Heart left ventricle (tissue), 16 donors: ENCODE measurements at places on chromosomes 11 and 22. TPM values are rescaled to one million over a fixed set of nuclear protein-coding genes. Genes with fewer than 3 reads are reported as not detected.
A peak's percentile ranks its signal among the peaks of the same experiment; 100 is the strongest.

The FAM180B gene
- 0.26 TPM for total RNA-seq

The MYEOV gene
- not detected for total RNA-seq

The SAA2 gene
- total RNA-seq, result 0.56 TPM

The METTL15 gene
- 9.9 TPM for total RNA-seq

The EFCAB6 gene
- total RNA-seq, result 1.9 TPM

The HBG2 gene
- 0.72 TPM for total RNA-seq

The MISFA gene
- 8.9 TPM for total RNA-seq

The BRSK2 gene
- total RNA-seq, result 0.21 TPM

DNA sequence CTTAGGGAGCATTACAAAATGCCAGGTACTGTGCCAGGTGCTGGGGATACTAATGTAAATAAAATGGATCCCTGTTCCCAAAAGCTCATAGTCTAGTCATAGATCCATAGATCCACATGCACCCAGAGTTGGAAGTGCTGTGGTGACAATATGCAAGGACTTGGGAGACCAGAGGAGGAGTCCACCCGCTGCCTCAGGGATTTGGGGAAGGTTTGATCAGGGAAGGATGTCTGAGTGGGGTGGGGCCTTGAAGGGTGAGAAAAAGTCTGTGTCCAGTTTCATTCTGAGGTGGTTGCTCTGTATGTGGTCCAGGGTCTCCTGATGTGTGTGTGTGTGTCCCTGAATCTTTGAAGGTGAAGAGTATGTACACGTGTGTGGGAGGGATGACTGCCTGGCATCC lies 9.2 kb downstream of the SOX10 start:
- no peaks in the 10 kb centered on the region for H3K36me3 ChIP-seq
- DNase-seq, result no peak
- H3K4me1 ChIP-seq, result no peaks in the 10 kb centered on the region
- H3K4me3 ChIP-seq, result no peak overlapping the region
- H3K27me3 ChIP-seq, result no peaks in the 10 kb centered on the region

- H3K27me3 ChIP-seq, result no peaks in the 10 kb centered on the region
- H3K4me1 ChIP-seq, result peaks cover 7% of the 10 kb centered on the region
- no peak overlapping the region for H3K27ac ChIP-seq
- no peaks in the 10 kb centered on the region for H3K36me3 ChIP-seq
Observed at GRCh38 chr11:76752321-76753143, 30.6 kb upstream of the TSKU start.

DNA sequence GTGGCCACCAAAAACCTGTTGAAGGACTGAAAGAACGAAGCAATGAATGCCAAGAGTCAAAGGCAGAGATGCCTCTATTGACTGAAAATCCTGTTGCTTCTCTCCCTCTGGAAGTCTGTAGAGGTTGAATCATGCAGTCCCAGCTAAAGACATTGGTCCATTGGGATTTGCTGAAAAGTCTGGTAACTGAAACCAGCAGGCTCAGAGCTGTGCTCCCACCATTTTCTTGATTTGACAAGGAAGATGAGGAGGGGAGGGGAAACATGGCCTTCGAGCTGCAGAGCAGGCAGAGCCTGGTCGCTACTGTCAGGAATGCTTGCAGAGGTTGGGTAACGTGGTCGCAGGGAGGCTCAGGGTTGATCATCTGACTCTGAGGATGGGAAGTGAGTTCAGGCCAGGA lies 72.8 kb upstream of the CSNK2A3 start:
- no peak overlapping the region for H3K27ac ChIP-seq
- DNase-seq, result no peak
- H3K4me1 ChIP-seq, result peaks cover 16% of the 10 kb centered on the region
- H3K4me3 ChIP-seq, result no peak overlapping the region
- H3K27me3 ChIP-seq, result no peaks in the 10 kb centered on the region
- H3K36me3 ChIP-seq, result no peaks in the 10 kb centered on the region

DNA sequence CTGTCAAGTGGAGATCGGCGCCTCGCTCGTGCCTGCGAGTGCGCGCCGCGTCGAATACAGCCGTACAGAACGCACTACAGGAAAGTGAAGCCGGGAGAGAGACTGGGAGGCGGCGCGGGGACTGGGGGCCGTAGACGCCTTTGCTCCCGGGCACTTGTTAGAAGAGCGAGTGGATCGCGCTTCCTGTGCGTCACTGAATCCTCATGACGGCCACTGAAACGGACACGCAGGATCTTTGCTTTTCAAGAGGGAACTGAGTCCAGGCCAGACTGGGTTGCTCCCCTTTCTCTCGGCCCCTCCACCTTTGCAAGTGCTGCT lies 314 bp downstream of the RIC8A start:
- DNase-seq, result peak; percentile 48
- peaks cover 38% of the 10 kb centered on the region for H3K4me1 ChIP-seq
- peaks cover 60% of the 10 kb centered on the region for H3K36me3 ChIP-seq
- peak overlapping the region; percentile 75 for H3K4me3 ChIP-seq
- peak overlapping the region; percentile 97 for H3K27ac ChIP-seq
- no peaks in the 10 kb centered on the region for H3K27me3 ChIP-seq

GRCh38 chr22:21624120-21624879 lies 5.5 kb downstream of the YDJC start:
- H3K4me3 ChIP-seq, result no peak overlapping the region
- peak overlapping the region; percentile 20 for H3K27ac ChIP-seq
- peak; percentile 50 for DNase-seq
- H3K36me3 ChIP-seq, result no peaks in the 10 kb centered on the region

- no peak overlapping the region for H3K27ac ChIP-seq
- no peaks in the 10 kb centered on the region for H3K36me3 ChIP-seq
- no peaks in the 10 kb centered on the region for H3K27me3 ChIP-seq
- H3K4me3 ChIP-seq, result no peak overlapping the region
Observed at GRCh38 chr22:25704701-25705100, 37.3 kb upstream of the MYO18B start.

DNA sequence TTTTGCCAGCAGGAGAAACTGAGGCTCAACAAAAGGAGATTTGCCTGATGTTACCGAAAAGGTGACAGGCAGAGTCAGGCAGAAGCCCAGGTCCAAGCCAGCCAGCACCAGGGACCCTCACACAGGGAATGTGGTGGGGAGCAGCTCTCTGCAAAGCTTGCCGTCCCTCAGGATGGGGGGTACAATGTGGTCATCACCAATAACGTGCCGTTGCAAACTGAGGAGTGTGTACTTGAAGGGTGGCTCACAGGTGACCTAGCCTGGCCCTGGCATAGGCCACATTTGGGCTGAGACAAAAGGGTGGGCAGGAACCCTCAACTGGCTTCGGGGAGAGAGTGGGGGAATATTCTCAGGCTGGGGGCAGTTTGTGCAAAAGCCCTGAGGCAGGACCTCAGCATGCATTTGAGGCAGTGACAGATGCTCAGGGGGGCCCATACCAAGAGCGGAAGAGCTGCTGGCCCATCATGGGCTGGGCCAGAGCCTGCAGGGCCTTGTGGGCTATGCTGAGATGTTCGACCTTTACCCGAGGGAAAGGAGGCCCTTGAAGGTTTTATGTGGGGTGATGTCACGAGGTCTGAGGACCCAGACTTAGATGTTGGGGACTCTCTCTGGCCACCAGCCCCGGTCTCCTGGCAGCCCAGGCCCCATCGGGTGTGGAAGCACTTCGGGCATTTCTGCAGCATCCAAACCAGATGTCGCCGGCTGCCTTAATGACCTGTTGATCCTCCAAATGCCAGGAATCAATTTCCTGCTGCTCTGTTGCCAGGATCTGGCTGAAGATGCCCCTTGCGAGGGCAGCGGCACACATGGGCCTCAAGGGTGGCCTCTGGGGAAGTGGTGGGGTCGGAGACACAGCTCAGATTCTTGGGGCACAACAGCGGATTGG lies 57.4 kb upstream of the SHISAL1 start:
- DNase-seq, result peak; percentile 6
- peaks cover 1% of the 10 kb centered on the region for H3K4me1 ChIP-seq
- H3K27me3 ChIP-seq, result no peaks in the 10 kb centered on the region
- no peaks in the 10 kb centered on the region for H3K36me3 ChIP-seq
- H3K27ac ChIP-seq, result no peak overlapping the region
- no peak overlapping the region for H3K4me3 ChIP-seq

DNA sequence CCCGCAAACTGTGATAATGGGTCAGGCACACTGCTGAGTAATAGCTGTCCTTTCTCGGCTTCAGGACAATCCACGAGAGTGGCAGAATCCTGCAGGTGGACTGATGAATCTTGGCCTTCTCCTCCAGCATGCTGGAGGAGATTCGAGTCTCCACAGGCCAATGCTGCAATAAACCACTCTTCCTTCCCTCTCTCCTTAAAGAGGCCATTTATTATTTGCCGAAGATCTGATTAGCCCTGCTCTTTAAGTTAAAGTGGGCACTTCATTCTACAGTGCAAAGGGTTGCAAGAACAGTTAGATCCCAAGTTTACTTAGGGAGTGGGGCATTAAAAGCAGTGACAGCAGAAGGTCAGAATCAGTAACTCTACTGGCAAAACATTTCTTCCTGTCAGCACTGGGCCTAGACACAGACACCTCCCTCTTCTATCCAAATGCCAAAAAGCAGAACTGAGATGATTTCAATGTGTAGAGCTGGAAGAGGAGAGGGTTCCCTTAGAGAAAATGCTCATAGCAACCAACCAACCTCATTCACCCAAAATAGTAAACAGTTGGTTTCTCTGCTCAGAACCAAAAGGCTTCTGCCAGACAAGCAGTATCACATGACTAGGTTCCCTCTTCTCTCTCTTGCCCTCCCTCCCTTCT lies 121.7 kb downstream of the SGSM3 start:
- peak overlapping the region; percentile 64 for H3K27ac ChIP-seq
- H3K4me1 ChIP-seq, result peaks cover 28% of the 10 kb centered on the region
- no peaks in the 10 kb centered on the region for H3K27me3 ChIP-seq
- no peaks in the 10 kb centered on the region for H3K36me3 ChIP-seq
- H3K4me3 ChIP-seq, result no peak overlapping the region

GRCh38 chr11:35141071-35141470 lies 2.1 kb downstream of the CD44 start:
- no peak for DNase-seq
- H3K36me3 ChIP-seq, result no peaks in the 10 kb centered on the region
- peaks cover 56% of the 10 kb centered on the region for H3K4me1 ChIP-seq
- H3K27ac ChIP-seq, result no peak overlapping the region

- H3K36me3 ChIP-seq, result no peaks in the 10 kb centered on the region
- DNase-seq, result no peak
- H3K27ac ChIP-seq, result no peak overlapping the region
- H3K4me1 ChIP-seq, result peaks cover 34% of the 10 kb centered on the region
- H3K4me3 ChIP-seq, result no peak overlapping the region
Observed at GRCh38 chr22:28428271-28428670, 251.4 kb downstream of the TTC28 start.

GRCh38 chr11:12017243-12017678 lies 8.8 kb upstream of the DKK3 start:
- DNase-seq, result peak; percentile 37
- peaks cover 2% of the 10 kb centered on the region for H3K4me1 ChIP-seq
- no peak overlapping the region for H3K4me3 ChIP-seq
- H3K36me3 ChIP-seq, result no peaks in the 10 kb centered on the region

- peak; percentile 50 for DNase-seq
- no peak overlapping the region for H3K4me3 ChIP-seq
- H3K27ac ChIP-seq, result peak overlapping the region; percentile 59
- peaks cover 27% of the 10 kb centered on the region for H3K4me1 ChIP-seq
- H3K27me3 ChIP-seq, result no peaks in the 10 kb centered on the region
- H3K36me3 ChIP-seq, result no peaks in the 10 kb centered on the region
Observed at GRCh38 chr11:11461473-11461872, 108.4 kb upstream of the CSNK2A3 start.
